ENCODE measurements at places on chromosomes 1 and 21. TPM values are rescaled to one million over a fixed set of nuclear protein-coding genes. Genes with fewer than 3 reads are reported as not detected.

DNA sequence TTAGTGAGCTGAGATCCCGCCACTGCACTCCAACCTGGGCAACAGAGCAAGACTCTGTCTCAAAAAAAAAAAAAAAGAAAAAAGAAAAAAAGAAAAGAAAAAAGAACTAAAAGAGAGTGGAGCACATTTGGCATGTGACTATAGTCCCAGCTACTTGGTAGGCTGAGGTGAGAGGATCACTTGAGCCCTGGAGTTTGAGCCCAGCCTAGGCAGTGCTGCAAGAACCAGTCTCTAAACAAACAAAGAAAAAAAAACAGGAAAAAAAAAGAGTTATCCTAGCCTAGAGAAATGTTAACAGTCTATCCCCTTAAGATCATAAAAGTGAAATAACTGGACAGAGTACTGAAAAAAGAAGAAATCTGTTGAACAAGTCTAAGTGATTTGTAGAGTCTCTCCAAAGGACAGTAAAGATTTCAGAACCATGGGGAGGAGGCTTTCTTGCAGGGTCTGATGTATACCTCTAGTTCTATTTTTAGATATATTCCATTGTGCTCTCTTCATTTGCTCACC, 4.5 kb upstream of the PRDX1 start:
- no peak overlapping the region for H3K27ac ChIP-seq
- no peaks in the 10 kb centered on the region for H3K36me3 ChIP-seq
- H3K4me3 ChIP-seq: no peak overlapping the region
- H3K27me3 ChIP-seq: no peaks in the 10 kb centered on the region
- DNase-seq: no peak
- peaks cover 14% of the 10 kb centered on the region for H3K4me1 ChIP-seq

DNA sequence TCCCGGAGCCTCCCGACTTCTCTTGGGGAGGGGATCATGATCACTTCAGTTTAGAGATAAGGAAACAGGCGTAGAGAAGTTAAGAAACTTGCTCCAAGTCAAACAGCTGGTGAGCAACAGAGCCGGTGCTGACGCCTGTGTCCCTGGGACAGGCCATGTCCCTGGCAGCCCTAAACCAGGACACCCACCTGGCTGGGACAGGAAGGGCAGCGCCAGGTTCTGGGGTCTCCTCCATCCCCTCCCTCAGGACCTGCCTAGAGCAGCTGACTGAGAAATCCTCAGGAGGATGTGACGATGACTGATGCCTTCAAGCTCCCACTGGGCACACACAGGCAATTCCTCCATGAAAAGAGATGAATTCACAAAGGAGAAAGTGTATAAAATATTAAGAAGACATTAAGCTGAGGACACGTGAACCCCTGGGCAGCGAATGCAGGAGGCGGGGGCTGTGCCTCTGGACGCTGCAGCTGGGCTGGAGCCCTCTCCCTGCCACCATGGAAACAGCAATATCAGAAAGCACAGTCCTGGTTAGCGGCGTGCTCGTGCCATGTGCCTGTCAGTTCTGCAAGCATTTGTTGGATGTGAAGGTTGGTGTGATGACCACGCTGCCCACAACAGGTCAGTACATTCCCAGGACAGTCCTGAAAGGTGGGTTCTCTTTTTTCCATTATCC, 40.1 kb upstream of the C1orf174 start:
- no peak overlapping the region for H3K4me3 ChIP-seq
- H3K27me3 ChIP-seq: peaks cover 83% of the 10 kb centered on the region
- H3K36me3 ChIP-seq: no peaks in the 10 kb centered on the region
- DNase-seq: no peak
- H3K4me1 ChIP-seq: no peaks in the 10 kb centered on the region

The TEX38 gene
- total RNA-seq: 0.22 TPM

DNA sequence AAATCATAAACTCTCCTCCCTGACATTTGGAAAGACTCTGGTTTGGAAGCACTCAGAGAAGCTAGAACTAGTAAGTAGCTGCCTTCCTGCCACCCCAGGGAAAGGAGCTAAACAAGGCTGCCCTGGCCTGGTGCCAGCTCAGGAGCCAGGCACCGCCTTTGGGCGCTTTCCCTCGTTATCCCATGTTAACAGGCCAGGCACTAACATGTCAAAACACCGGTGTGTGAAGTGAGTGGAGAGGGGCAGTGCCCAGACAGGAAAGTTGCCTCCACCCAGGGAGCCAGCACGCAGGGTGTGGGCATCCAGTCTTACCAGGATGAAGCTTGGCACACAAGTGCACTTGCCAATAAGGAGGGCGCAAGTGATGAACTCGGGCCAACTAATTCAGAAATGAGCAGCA, 346.8 kb downstream of the RRAGC start:
- no peak overlapping the region for H3K27ac ChIP-seq
- H3K4me3 ChIP-seq: no peak overlapping the region
- H3K27me3 ChIP-seq: peaks cover 70% of the 10 kb centered on the region
- H3K4me1 ChIP-seq: peaks cover 3% of the 10 kb centered on the region
- no peaks in the 10 kb centered on the region for H3K36me3 ChIP-seq

DNA sequence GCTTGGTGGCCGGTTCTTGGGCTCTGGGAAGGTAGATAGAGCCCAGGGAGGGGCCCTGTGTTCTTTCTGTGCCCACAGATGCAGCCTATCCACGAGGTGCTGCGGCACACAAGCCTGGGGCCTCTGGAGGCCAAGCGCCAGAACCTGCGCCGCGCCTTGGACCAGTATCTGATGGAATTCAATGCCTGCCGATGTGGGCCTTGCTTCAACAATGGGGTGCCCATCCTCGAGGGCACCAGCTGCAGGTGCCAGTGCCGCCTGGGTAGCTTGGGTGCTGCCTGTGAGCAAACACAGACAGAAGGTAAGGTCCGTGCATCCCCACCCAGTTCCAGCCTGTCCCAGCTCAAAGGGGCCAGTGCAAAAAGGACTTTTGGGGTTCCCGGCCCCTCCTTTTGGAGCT, 53.5 kb downstream of the C8B start:
- peaks cover 17% of the 10 kb centered on the region for H3K4me1 ChIP-seq
- no peak for DNase-seq
- no peaks in the 10 kb centered on the region for H3K36me3 ChIP-seq
- no peaks in the 10 kb centered on the region for H3K27me3 ChIP-seq

The FCRL6 gene
- 0.33 TPM for total RNA-seq

The DDI2 gene
- 22.5 TPM for total RNA-seq

- H3K27me3 ChIP-seq: no peaks in the 10 kb centered on the region
- H3K36me3 ChIP-seq: peaks cover 16% of the 10 kb centered on the region
- H3K4me1 ChIP-seq: no peaks in the 10 kb centered on the region
- no peak overlapping the region for H3K27ac ChIP-seq
- H3K4me3 ChIP-seq: no peak overlapping the region
Observed at GRCh38 chr1:97071173-97071572, 349.6 kb downstream of the PTBP2 start.

- no peak overlapping the region for H3K4me3 ChIP-seq
- peak overlapping the region; percentile 96 for H3K27ac ChIP-seq
- H3K4me1 ChIP-seq: peaks cover 98% of the 10 kb centered on the region
- no peaks in the 10 kb centered on the region for H3K27me3 ChIP-seq
Observed at GRCh38 chr1:25703041-25703440, 86.5 kb downstream of the MAN1C1 start.

GRCh38 chr1:73887412-73887811, 310.6 kb downstream of the LRRIQ3 start:
- H3K4me3 ChIP-seq: no peak overlapping the region
- DNase-seq: peak; percentile 23
- no peaks in the 10 kb centered on the region for H3K36me3 ChIP-seq
